ENCODE measurements at places on chromosomes 5 and 9.

GRCh38 chr9:90842996-90843395, 41.4 kb downstream of the SYK start:
- DNase-seq, result no peak

DNA sequence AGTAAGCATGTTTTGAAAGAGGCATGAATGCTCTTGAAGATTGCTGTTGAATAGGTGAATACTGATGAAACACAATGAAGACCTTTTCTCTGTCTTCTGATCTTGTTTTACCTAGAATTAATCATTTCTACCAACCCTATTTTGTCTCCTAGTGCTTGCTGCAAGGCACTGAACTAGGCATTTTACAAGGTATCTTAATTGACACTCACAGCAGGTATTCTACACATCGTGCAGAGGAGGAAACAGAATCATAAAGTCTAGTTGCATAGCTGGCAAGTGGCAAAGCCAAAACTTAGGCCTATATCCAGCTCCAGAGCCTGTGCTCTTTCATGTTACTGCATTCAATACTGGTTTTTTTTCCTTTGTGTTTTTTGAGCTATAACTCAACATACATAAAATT, 50.7 kb downstream of the CTNNA1 start:
- DNase-seq, result no peak

- no peak for DNase-seq
Measured at GRCh38 chr5:134175921-134176510, 734 bp downstream of the SKP1 start.

- no peak for DNase-seq
Measured at GRCh38 chr9:102461156-102461819, 533.8 kb upstream of the CYLC2 start.

- DNase-seq, result no peak
Measured at GRCh38 chr5:175682664-175683063, 24.8 kb downstream of the HRH2 start.

- DNase-seq, result no peak
Measured at GRCh38 chr9:93134015-93134739, at the start of gene NINJ1. TSS of gene NINJ1 (minus strand) at chr9:93134251. CDS start at chr9:93134217, 34 bp downstream.

DNA sequence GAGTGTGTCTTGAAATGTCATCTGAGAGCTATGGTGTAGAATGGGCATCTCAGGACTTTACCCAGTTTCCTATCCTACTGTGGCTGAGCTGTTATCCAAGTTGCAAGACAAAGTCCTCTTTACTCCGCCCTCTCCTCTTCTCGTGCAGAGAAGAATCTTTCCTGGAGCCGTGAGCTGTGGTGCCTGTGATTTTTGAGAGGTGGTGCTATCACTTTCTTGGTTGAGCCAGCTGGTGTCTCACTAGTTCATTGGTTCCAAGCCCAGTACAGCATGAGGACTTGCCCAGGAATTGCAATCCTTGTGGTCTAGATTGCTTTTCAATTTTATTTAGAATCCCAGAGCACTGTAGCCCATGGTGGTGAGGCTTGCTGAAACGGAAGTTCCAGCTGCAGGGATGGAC, 2300.3 kb downstream of the MAT2B start:
- no peak for DNase-seq

DNA sequence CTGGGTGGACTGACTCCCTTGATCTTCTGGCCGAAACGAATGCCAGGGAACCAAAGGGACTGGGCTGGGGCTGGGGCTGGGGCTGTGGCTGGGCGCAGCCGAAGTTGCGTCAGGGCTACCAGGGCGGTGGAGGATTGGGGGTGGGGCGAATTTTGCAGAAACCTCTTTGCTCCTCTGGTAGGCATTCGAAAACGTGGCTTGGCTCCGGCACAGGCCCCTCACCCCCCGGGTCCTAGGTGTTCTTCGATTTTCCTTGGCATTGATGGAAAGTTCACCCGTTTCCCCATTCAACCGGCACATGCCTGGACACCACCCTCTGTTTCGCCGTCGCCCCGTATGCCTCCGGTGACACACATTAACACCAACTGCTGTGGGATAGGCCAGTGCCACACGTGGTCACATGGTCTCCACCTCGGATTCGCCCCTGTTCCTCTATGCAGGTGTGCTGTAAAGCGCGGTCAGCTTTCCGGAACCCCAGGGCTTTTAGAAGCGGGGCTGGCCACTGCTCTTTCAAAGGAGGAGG, 477.1 kb downstream of the SPATA31A7 start:
- DNase-seq, result no peak

DNA sequence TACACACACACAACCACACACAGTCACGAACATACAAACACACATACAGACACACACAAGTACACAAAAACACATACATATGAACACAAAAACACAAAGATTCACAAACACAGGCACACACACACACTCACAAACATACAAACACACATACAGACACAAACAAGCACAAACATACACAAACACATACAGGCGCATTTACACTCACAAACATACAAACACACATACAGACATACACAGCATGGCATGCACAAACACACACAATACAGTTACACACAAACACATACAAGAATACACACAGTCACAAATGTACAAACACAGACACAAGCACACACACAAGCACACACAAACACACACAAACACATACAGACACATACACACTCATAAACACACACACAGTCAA, 247.9 kb downstream of the TENT4A start:
- DNase-seq, result no peak

GRCh38 chr5:6872441-6873160, 159.4 kb downstream of the TENT4A start:
- DNase-seq, result no peak

DNA sequence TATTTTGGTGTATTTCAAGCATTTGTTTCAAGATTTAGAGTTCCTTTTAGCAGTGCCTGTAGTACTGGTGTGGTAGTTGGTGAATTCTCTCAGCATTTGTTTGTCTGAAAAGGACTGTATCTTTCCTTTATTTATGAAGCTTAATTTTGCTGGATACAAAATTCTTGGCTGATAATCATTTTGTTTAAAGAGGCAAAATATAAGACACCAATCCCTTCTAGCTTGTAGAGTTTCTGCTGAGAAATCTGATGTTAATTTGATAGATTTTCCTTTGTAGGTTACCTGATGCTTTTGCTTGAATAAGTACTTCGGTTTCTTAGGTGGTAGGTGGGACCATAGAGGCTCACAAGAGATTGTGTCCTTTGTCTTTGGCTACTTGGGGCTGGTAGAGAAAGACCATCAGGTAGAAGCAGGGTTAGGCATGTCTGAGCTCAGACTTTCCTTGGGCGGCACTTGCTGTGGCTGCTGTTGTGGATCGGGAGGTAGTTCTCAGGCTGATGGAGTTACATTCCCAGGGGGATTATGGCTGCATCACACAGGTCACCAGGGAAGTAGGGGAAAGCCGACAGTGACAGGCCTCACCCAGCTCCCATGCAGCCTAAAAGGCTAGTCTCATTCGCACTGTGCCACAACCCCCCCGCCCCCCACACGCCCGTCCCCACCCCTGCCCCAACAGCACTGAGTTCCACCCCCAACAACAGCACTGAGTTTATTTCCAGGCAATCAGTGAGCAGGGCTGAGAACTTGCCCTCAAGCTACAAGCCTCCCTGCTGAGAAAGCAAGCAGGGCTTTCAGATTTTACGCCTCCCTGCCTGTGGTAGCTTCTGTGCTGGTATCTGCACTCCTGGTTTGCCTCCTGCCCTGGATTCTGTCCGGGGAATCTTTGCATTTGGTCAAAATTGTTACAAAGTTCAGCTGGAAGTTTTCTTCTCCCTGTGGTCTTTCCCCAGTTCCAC, 127.1 kb upstream of the GLRA1 start:
- DNase-seq, result peak; percentile 30

GRCh38 chr9:79652598-79652997, 80.8 kb downstream of the TLE4 start:
- no peak for DNase-seq

DNA sequence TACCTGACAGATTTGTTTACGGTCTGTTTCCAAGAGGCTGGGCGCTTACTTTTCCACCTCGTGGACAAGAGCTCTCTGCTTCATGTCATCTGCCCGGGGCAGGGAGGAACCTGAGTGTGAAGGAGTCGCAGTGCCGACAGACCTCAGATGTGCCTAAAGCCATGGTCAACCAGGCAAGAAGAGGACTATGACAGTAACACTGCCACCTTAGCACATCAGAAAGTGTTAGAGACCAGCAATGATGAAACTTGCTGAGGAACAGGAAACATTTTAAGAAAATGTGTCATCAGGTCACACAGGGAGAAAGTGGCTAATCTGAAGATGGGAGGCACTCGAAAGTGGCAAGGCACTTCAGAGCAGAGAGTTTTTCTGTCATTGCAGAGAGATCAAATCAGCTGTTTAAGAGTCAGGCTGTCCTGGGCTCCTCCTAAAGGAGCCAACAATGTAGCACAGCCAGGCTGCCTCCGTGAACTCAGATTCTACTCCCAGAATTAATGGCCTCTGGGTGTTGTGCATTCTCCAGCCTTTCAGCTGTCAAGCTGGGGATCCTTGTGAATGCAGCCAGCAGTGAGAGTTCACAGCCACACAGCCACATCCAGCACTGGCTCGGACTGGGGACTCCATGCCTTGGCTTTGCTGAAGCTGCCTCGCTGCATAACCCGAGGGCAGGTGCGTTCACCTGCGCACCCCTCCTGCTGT, 94.6 kb downstream of the RAPGEF1 start:
- DNase-seq, result no peak

Data from SK-N-MC (cell line).